Subcutaneous adipose tissue (tissue), 4 donors: ENCODE measurements at places on chromosomes 6 and 20. TPM values are rescaled to one million over a fixed set of nuclear protein-coding genes. Genes with fewer than 3 reads are reported as not detected.

PET117 gene
- 10.0 TPM for total RNA-seq

FNDC1 gene
- 6.6 TPM for total RNA-seq

PIM1 gene
- total RNA-seq: 24.1 TPM

BPIFB2 gene
- not detected for total RNA-seq

NRN1 gene
- total RNA-seq: 70.3 TPM

COL20A1 gene
- not detected for total RNA-seq

HSPA12B gene
- total RNA-seq: 33.7 TPM

PNPLA1 gene
- total RNA-seq: not detected

GNMT gene
- total RNA-seq: not detected

SLC4A11 gene
- total RNA-seq: 0.51 TPM

MCCD1 gene
- total RNA-seq: not detected

EGFL8 gene
- 2.9 TPM for total RNA-seq

ASIP gene
- not detected for total RNA-seq

ADA gene
- total RNA-seq: 19.4 TPM

PI16 gene
- total RNA-seq: 5.7 TPM

TRIM15 gene
- not detected for total RNA-seq

PRL gene
- total RNA-seq: 0.98 TPM

BNIP5 gene
- not detected for total RNA-seq

HSPA1L gene
- total RNA-seq: 1.3 TPM

CDH22 gene
- not detected for total RNA-seq

SLC22A16 gene
- total RNA-seq: 4.2 TPM

ABCF1 gene
- total RNA-seq: 34.2 TPM

FAM209A gene
- 1.0 TPM for total RNA-seq

PNLDC1 gene
- total RNA-seq: not detected

SPATA25 gene
- 13.4 TPM for total RNA-seq

PGC gene
- total RNA-seq: not detected

COL12A1 gene
- total RNA-seq: 216 TPM
